ENCODE measurements at places on chromosomes 3 and 15.

DNA sequence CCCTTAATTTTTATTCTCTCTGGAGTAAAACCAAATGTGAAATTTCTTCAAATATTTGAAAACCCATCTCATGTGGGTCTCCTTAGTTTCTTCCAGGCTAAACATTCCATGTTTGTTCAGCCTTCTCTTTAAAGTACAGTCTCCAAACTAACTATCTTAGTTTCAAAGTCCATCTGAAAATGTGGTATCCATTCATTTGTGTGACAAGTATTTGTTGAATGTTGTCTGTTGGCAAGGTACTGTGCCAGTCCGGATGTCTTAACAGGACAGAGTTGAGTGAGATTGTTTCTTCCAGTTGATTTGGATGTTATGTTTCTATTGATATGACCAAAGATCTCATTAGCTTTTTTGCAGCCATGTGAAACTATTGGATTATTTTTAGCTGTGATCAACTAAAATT, 347.4 kb downstream of the THSD4 start:
- no peak for DNase-seq

- DNase-seq: no peak
These were observed 35.9 kb upstream of the ZBTB38 start for GRCh38 chr3:141332416-141332815.

DNA sequence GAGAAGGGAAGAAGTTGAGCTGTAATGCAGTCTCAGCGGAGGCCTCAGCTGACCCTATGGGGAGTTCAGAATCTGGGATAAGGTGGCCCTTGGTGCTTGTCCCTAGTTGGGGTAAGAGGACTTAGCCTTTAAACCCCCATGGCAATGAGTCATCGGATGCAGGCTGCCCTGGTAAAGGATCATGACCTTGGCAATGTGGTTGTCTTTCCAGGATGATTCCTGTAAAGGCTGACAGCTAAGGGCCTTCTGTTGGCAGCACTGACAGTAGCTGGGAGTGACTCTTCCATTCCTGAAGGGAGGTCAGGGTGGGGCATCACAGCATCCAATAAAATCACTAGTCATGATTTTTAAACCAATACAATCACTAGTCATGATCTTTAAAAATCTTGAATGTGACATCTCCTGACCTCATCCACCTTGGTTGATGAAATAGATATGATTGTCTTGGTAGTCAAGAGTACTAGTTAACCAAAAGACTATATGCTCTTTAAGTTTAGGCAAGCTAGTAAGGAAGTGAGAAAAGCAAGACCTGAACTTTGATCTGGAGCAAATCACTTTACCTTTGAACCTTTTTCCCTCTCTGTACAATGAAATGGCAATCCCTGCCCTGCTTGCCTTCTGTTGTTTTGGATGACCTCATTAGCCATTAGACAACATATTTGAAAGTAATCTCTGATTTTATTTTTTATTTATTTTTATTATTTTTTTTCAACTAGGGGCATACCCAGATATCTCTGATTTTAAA, 71.3 kb upstream of the CACNA1D start:
- DNase-seq: no peak

DNA sequence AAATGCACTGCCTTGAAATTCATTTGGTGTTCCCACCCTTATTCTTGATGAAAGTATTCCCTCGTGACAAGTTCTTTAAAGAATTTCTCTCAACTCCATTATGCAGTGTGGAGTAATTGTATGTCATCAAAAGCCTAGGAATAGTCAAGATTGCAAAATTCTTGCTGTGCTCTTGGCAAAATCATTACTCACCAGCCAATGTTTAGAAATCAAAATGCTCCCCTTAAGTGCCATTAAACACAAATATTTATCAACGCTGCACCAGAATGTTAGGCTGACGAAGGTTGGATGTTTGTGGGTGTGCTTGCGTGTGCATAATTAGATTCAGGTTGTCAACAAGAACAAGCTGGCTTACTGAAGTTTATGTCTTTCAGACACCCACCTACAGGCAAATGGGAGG, 40.5 kb downstream of the SST start:
- no peak for DNase-seq

DNA sequence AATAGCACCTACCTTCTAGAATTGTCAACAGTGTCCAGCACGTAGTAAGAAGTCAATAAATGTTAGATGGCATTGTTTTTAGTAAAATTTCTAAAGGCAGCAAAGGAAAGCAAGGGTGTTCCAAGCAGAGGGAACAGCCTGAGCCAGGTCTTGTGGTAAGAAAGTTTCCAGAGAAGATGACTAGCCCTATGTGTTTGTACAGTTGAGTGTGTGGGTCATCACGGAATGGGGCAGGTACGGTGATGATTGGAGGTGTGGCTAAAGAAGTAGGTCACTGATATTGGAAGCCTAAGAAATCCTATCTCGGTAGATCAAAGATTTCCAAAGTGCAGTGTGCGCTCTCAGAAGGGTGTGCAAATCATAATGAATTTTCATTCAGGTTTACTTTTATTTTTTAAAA, 94.2 kb upstream of the BCL6 start:
- DNase-seq: no peak

- no peak for DNase-seq
These were observed 58.4 kb downstream of the TBC1D2B start for GRCh38 chr15:78018946-78019644.

- peak; percentile 60 for DNase-seq
These were observed 297.8 kb downstream of the SATB1 start for GRCh38 chr3:18127174-18127858.

GRCh38 chr15:29208352-29208751, 61.3 kb downstream of the NSMCE3 start:
- no peak for DNase-seq

DNA sequence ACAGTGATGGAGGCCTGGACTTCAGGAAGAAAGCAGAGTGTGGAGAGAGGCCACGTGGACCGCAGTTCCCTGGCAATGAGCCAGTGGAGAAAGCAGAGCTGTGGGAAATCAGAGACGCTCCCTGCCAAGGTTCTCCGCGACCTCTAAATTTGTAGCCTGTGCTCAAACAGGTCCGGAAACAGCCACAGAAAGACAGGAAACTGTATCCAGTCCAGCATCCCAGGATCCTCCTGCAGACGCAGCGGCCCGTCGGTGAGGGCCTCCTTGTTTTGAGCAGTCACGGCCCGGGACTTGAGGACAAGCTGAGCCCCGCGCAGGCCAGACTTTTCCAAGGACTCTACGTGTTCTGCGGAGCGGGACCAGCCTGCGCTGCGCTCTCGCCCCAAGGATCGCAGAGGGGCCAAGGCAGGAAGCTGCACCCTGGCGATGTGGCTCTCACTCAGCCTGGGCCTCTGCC, 22.3 kb downstream of the RPSA start:
- no peak for DNase-seq

DNA sequence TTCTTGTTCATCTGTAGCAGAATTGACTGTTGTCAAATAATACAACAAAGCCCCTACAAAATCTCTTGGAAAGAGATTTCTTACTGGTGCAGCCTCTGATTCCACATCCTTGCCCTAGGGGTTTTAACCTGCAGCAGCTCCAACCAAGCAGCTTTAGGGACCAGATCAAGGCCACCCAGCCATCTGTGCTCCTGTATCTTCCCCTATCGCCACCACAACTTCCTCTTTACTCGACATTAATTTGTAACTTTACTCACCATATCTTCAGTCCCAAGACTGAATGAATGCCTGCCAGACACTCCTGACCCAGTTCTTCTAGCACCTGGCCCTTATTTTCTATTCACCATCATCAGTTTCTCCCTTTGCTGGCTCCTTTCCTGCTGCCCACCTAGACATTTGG, 156.6 kb upstream of the IL12A start:
- DNase-seq: peak; percentile 24

- DNase-seq: no peak
These were observed 40.4 kb downstream of the CCDC33 start for GRCh38 chr15:74276560-74276959.

GRCh38 chr15:67551207-67551743, 8.8 kb downstream of the MAP2K5 start:
- no peak for DNase-seq

- no peak for DNase-seq
These were observed 328.1 kb downstream of the LRTM1 start for GRCh38 chr3:54599716-54600115.

DNA sequence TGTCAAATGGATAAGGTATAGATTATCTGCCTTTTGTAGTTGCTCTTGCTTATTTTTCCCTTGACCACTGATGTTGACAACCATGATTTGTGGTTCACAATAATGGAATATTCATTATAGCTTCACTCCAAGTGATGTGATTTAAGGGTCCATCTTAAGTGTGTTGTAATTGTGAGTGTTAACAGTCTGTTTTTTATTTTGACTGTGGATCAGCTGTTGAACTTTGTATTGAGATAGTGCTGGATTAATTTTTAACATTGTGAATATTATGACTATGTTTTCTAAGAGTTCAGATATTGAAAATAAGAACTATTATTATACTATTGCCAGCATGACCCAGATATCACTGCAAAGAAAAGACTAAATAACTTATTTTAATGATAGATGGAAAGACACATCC, 8.6 kb upstream of the GASK1A start:
- no peak for DNase-seq

DNA sequence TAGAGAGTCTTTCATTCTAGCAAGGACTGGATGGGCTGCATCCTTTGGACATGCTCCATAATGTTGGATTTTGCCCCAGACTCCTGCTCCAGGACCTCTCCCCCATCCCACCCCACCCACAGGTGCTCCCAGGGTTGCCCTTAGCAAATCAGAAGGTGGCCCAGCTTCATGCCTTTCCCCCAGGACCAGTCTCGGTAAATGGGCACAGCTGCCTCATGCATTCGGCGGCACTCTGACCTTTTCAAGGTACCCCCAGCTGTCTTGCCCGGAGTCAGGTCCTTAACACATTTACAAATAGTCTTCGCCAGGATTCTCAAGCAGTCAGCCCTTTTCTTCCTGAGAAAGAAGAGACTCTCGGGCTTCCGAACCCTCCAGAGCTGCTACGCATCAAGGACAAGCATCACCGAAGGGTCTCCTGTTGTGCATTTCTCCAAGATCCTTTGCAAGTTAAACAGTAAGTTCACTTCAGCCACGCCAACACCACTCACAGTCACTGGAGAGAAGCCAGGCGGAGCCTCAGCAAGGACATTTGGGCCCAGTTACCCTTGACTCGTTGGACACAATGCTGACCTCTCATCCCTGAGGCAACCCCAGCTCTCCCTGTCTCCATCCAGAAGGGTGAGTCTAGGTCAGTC, 287.8 kb downstream of the FAM43A start:
- DNase-seq: no peak

GRCh38 chr15:57370929-57371328, 5.4 kb upstream of the CGNL1 start:
- DNase-seq: no peak

GRCh38 chr3:36729204-36730056, 34.9 kb downstream of the DCLK3 start:
- DNase-seq: no peak

- no peak for DNase-seq
These were observed 96.8 kb downstream of the SNRPN start for GRCh38 chr15:25051399-25052154.

- DNase-seq: no peak
These were observed 44.2 kb downstream of the MKRN2 start for GRCh38 chr3:12601072-12601471.

- no peak for DNase-seq
These were observed 297.5 kb downstream of the UACA start for GRCh38 chr15:70465812-70466211.

DNA sequence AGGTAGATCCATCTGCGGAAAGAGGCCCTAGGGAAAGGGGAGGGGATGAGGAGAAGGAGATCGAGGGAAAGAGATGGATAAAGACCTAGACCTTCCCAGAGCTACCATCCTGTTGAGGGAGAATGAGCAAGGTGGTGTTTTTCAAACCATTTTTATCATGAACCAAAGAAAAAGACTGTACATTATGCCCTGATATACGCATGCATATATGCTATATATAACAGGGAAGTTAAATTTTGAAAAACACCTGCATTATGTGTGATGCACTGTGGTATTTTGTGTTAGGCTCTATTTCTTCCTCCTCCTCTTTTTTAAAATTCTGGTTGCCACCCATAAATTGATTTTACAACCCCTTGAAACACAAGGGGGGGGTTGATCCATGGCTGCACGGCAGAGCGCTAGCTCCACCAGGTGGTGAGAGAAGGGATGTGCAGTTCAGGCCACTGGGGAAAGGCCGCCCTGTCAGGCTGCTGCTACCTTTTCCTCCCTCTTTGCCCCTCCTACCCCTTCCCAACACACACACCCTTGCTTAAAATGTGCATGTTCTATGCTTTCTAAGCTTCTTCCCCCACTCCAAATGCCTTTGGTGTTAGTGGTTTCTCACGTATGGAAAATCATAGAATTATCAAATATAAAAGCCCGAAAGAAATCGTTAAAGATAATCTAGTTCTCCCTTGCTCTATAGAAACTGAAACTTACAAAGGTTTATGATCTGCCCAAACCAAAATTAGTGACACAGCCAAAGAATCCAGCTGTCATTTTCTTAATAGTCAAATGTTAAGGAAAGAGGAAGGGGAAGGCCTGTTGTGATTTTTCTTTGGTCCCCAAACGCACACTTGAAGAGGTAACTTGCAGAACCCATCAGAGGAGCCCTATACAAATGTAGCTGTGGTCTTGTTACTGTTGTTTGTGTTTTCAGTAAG, 262.0 kb upstream of the UMPS start:
- peak; percentile 6 for DNase-seq

GRCh38 chr15:41523097-41523496, 9.5 kb upstream of the LTK start:
- no peak for DNase-seq

GRCh38 chr3:101262393-101263240, 57.8 kb downstream of the IMPG2 start:
- no peak for DNase-seq

- no peak for DNase-seq
These were observed 29.5 kb upstream of the THRB start for GRCh38 chr3:24523988-24524727.

DNA sequence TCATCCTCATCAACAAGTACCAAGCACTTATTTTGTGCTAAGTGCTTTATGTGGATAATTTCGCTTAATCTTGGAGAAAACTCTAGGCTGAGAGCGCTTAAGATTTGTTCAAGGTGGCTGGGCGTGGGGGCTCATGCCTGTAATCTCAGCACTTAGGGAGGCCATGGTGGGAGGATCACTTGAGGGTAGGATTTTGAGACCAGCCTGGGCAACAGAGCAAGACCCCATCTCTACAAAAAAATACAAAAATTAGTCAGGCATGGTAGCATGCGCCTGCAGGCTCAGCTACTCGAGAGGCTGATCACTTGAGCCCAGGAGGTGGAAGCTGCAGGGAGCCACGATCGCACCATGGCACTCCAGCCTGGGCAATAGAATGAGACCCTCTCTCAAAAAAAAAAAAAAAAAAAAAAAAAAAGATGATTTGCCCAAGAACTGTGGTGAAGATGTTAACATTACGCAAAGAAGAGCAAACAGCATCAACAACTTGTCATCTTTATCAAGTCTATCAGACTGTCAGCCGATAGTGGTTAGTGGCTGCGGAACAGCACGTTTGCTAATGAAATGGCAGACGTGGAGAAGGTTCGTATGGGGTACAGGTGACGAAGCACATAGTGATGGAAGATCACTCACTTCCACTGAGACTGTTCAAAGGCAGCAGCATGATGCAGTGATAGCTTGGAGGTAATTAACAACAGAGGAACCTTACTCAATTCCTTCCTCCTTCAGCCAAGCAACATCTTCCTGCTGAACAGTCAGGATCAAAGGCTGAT, 27.7 kb downstream of the NRROS start:
- DNase-seq: no peak
